ENCODE measurements at places on chromosomes 6 and 20.

GRCh38 chr6:158028421-158028820, 46.8 kb downstream of the SYNJ2 start:
- DNase-seq, result no peak

DNA sequence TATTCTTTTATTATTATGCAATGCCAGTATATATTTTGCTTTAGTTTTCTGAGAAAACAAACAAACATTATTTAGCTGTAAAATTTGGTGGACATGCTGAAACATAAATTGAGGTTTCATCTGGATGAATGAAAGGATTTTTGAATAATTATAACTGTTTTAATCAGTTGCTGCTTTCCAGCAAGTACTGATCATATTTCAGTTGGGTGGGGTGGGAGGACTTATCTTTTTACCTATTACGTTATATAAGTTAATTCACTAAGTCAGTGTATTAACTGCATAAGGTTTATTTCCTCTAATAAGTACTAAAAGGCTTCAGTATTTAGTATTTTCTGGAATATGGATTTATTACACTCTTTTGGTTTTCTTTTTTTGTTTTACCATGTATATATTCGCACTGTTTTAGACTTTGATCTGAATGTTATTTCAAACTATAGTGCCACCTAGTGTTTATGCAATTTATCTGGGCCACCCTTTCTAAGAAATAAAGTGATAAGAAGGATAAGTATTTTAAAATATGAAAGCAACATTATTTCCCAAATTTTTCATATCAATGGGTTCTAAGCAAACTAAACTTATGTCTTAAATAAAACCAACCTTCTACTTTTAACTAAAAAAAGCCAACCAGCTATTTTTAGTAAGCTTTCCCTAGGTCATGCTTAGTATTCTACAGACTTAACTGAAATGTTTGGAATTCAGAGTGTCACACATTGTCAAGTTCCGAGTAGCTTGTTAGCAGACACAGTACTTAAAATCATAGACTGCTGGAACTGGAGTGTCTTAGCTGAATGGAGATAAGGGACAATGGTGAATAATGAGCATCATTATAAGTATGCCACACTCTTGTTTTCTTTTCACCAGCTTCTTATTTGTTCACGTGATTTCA, 105.4 kb upstream of the MCHR2 start:
- peak; percentile 35 for DNase-seq

DNA sequence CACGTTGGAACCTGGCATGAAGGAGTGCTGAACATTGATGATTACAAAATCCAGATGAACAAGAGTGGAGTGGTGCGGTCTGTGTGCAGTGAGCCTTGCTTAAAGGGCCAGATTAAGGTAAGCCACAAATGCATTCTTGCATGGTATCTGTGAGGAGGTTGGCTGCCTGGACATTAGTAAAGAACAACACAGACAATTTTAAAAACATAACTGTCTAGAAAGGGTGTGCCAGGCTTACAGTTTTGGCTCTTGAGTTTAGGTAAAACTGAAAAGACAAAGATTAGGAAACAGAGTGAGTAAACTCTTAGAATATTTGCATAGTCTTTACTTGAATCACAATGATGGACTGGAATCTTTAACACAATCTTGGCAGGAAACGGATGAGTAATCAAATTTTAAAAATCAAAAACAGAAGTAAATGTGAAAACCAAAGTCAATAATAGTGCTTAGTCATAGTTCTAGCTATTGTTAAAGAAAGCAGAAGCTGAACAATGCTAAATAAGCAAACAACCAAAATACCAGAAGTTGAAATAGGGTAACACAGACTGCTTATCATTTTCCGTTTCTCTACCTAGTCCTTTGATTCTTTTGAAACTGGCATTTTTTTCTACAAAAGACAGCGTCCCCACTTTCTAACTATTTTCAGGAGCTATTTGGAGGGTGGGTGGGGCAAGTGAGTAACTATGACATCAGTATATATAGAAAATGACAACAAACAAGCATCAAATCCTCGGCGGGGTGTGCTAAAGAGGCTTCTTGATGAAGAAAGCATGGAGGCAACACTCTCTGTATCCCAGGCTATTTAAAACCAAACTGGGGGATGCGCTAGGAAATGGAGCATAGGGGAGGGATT, 185.8 kb upstream of the RAB32 start:
- no peak for DNase-seq

- DNase-seq, result no peak
Observed at GRCh38 chr6:148348335-148348734, 5.7 kb downstream of the SASH1 start.
